ENCODE measurements at places on chromosomes 2 and 18.

- no peak for DNase-seq
These were observed 103.7 kb downstream of the LPIN1 start for GRCh38 chr2:11850082-11850481.

- no peak for DNase-seq
These were observed 37.8 kb downstream of the ATP6V1C2 start for GRCh38 chr2:10759151-10759714.

DNA sequence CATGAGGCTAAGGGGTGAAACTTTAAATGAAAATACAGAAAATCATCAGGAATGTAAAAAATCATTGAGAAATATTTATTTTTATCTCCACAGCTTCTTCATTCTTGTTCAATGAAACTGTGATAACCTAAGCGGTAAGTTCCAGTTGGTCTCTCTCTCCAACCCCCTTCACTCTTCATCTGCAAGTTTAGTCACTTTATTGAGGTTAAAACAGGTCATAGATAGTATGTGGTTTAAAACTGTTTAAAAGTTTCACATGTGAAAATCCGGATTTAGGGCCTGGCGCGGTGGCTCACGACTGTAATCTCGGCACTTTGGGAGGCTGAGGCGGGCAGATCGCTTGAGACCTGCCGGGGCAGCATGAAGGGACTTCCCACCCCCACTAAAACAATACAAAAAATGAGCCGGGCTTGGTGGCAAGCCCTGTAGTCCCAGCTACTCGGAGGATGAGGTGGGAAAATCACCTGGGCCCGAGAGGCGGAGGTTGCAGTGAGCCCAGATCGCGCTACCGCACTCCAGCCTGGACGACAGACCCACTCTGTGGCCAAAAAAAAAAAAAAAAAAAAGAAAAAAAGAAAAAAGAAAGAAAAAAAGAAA, 1.6 kb upstream of the PHLPP1 start:
- DNase-seq: no peak

DNA sequence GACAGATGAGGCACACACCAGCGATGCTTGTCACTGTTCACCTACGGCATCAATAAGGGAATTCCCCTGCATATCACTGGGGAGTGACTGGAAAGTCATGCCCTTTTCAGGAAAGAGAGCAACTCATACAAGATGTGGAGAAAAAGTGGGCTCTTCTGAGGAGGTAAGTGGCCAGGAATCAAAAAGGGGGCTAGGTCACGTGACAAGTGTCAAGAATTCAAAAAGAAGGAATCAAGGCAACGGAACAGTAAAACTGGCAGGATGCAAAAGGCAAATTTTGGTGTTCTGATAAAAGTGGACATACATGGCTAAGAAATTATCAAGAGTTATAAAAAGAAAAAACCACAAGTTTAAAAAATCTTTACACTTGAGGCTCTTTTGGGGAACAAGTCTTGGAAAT, 190.7 kb upstream of the ACAA2 start:
- no peak for DNase-seq

DNA sequence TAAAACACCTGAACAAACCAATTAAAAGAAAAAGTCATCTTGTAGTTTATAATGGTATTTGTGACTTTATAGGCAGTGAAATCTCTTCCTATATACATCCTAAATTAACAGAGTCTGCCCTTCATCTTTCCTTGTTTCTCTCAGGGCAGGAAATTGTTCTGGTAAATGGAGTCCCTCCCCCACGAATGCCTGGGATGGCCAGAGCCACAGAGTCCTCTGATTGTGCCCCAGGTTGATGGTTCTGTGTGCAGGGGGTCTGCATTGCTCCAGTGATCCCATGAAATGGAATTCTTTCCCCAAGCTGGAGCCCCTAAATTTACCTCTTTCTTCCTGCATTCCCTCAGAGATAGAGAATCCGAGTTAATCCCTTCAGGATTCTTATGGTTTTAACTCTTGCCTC, 155.5 kb downstream of the MTX2 start:
- DNase-seq: no peak

DNA sequence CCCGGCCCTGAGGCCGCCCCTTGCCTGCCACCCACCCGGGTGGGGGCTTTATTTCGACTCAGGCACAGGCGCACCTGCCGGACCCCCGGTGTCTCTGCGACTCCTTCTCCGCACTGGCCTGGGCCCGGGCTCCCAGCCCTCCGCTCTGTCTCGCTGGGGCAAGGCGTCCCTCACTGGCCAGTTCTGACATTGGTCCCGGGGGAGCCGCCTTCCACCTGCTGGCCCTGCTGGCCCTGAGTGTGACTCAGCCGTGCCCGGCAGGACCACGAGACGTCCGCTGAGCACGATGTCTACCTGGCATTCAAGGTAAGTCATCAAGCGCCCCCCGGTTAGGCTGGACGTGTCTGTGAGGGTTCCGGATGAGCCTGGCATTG, 131.5 kb upstream of the CTDP1 start:
- DNase-seq: no peak

GRCh38 chr2:144429396-144430112, 90.4 kb downstream of the ZEB2 start:
- no peak for DNase-seq

DNA sequence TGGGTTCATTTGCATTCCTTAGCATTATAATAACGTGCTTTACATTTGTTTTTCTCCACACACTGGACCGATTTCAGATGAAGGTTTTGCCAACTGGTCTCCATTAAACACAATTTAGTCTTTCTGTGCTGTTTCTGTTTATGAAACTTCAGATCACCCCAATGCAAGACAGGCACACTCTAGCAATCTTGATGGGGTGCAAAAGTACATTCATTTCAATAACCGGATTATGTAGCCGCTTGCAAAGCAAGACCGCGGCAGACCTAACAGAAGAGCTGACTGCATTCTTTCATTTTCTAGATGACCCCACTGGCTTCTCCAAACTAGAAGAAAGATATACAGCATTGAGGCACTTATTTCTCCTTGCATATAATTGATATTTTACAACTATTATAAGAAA, 301.5 kb downstream of the PIEZO2 start:
- no peak for DNase-seq

GRCh38 chr18:45049578-45050319, 369.1 kb downstream of the SETBP1 start:
- no peak for DNase-seq

DNA sequence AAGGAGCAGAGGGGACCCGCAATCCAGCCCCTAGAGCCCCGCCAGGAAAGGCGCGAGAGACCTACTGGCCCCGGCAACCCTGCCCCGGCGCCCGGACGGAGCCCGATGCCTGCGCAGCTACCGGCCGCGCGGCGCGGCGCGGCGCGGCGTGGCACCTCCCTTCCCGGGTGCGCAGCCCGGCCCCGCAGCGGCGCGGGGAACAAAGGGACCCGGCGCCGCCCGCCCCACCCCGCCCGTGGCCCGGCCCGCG, 307 bp downstream of the CDH2 start:
- DNase-seq: no peak

DNA sequence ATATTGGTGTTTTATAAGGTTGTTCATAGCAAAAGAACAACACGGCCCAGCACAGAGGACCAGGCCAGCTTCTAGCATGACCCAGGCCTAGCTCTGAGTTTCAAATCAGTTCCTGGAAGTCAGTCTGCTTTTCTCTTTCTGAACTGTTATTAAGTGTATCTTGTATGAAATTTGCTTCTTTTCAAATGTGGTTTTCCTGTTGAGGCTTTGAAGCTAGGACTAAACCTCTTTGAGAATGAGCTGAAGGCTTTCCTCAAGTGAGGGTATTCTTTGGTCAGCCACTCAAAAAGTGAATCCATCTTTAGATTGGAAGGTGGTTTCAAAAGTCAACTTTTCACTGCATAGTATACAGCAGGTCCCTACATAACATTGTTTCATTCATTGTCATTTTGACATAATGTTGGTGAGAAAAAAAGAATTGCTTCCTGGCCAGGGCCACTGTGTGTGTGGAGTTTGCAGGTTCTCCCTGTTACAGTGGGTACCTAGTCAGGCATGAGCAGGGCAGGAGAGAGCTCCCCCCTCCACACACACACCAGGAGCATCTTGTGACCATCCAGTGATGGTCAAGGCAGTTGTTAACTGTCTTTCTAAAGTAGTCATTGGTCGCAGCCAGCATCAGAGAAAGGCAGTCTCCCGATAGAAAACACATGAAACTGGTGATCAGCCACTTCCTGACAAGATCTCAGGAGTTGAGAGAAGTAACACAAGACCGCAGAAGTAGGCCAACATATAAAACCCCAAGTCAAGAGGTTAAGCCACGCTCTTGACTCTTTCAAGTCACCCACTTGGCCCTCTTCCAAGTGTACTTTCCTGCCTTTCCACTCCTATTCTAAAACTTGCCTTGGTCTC, 6.7 kb upstream of the ACAA2 start:
- peak; percentile 12 for DNase-seq

GRCh38 chr2:10188729-10189305, 66.3 kb downstream of the RRM2 start:
- no peak for DNase-seq

DNA sequence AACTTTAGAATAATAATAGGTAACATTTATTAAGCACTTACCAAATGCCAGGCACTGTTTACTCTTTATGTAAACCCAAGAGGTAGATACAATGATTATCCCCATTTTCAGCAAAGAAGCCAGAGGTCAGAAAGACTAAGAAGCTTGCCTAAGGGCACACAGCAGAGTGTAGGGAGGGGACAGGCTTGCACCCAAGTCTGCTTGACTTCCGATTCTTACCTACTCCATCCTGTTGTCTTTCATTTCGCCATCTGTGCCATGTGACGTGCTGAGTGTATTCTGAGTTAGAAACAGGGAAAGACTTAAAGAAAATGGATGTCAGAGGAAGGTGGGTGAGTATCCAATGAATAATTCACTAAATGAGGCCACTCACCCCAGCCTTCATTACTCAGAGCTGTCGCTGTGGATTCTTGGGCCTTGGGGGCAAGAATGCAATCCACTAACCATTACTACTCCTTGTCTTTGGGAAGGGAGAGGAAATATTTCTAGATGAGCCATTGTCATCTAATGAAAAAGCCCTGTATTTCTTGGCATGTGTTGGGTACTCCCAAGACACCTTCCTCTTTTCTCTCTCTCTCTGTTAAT, 76.4 kb upstream of the BCL11A start:
- DNase-seq: no peak

DNA sequence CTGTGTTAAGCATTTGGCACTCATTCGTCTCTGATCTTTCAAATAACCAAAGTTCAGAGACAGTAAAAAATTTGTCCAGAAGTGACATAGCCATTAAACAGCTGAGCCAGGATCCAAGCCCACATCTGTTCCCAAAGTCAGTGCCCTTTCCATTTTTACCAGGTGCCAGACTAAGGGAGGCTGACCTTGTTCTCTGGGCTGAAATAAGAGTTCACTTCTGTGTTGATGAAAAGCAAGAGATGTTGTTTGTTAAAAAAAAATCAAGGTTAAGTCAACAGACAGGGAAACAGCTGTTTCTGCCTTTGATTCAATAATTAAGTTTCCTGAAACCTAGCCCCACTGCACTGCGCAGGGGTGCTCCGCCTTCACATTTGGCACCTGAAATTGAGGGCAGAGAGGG, 117.1 kb downstream of the PRKRA start:
- DNase-seq: no peak

- no peak for DNase-seq
These were observed 141.0 kb upstream of the BCL2L11 start for GRCh38 chr2:110979471-110980338.

- no peak for DNase-seq
These were observed 415.8 kb upstream of the TRIB2 start for GRCh38 chr2:12300927-12301326.

- DNase-seq: no peak
These were observed 64.0 kb downstream of the INPP4A start for GRCh38 chr2:98508709-98509066.

GRCh38 chr18:56245866-56246580, 392.4 kb downstream of the TXNL1 start:
- DNase-seq: no peak

GRCh38 chr2:134141598-134142340, 112.1 kb upstream of the MGAT5 start:
- no peak for DNase-seq

DNA sequence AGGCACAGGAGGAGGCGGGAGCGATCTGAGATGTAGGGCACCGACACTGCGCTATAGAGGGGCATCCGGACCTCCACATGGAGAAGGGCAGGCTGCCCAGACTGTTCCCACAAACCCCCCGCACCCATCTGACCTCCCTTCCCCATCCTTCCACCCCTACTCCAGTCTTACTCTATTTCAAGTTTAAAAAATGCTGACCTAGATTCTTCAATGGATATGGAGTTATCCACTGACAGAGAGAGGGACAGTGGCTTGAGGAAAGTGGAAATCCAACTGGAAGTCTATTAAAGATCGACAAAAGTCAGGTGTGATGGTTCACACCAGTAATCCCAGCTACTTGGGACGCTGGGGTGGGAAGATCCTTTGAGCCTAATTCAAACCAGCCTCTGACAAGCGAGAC, 5.1 kb upstream of the DGUOK start:
- DNase-seq: no peak

GRCh38 chr18:74996055-74996454, 212.9 kb downstream of the PTGR3 start:
- DNase-seq: no peak

GRCh38 chr2:133573491-133574162, 5.4 kb upstream of the NCKAP5 start:
- no peak for DNase-seq

- DNase-seq: no peak
These were observed 962 bp upstream of the GPR155 start for GRCh38 chr2:174487820-174488162.

GRCh38 chr2:16900405-16901025, 234.9 kb upstream of the CYRIA start:
- DNase-seq: no peak

DNA sequence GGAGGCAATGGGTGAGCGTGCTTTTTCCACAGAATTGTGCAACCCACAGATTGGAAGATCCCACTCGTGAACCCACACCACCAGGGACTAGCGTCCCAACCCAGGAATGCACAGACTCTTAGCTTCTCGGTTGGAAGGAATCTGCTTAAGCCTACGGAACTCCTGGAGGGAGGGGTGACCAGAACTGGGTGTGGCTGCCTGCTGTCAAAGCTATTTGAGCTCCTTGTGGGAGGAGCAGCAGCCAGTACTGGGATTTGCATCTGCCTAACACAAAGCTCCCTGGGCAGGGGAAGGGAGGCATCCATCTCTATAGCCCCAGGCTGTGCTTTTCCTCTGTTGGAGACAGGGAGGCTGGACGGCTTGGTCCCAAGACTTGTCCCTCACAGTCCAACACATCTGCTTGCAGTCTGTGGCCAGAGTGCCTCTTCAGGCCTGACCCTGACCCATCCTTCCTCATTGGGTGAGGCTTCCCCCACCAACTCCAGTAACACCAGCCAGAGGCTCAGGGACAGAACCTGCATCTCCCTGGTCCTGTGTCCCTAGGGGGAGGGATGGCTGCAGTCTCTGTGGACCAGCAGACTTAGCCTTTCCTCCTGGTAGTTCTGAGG, 27.9 kb downstream of the HNMT start:
- DNase-seq: no peak

DNA sequence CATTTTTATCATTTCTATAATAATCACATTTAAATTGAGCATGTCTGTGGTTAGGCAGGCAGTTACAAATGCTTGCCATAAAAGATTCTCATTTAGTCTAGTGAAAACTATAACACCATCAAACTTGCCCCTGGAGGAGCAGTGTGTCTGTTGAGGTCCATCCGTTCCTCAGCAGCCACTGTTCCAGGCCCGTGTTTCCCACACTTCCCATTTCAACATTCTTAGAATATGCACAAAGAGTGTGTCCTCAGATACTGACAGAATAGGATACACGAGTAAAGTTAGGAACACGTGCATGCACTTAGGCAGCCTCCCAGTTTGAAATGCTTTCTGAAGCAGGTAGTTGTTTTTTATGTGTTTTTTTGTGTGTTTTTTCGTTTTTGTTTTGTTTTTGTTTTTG, 39.9 kb downstream of the NCK2 start:
- no peak for DNase-seq

- no peak for DNase-seq
These were observed 147.6 kb downstream of the HDAC4 start for GRCh38 chr2:239253264-239253663.
